ENCODE measurements at places on chromosomes 2 and 18. TPM values are rescaled to one million over a fixed set of nuclear protein-coding genes. Genes with fewer than 3 reads are reported as not detected.

The RAB27B gene
- total RNA-seq: 1.6 TPM

The FOXI3 gene
- total RNA-seq: not detected

The CCDC148 gene
- total RNA-seq: 2.1 TPM

The CACNB4 gene
- 3.5 TPM for total RNA-seq

The TWIST2 gene
- 46.9 TPM for total RNA-seq

The PNKD gene
- 43.2 TPM for total RNA-seq

DNA sequence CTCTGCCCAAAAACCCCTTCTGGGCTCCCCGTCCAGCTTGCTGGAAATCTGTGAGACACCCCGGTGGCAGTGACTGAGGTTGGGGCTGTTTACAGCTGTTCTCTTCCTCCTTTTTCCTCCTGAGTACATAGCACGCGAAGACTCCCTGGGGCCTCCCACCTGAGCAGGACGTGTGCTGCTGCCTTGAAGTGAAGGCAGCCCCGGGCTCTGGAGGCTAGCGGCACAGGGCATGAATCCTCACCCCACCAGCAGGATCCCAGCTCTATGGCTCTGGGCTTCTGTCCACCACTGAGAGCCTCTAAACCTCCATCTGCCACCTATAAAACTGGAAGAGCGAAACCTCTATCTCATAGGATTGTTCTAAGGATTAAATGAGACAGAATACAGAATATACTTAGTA lies 182.5 kb downstream of the TMEM163 start:
- H3K27me3 ChIP-seq: no peaks in the 10 kb centered on the region
- H3K4me1 ChIP-seq: no peaks in the 10 kb centered on the region
- H3K4me3 ChIP-seq: no peak overlapping the region
- DNase-seq: no peak
- no peaks in the 10 kb centered on the region for H3K36me3 ChIP-seq
- H3K27ac ChIP-seq: no peak overlapping the region

DNA sequence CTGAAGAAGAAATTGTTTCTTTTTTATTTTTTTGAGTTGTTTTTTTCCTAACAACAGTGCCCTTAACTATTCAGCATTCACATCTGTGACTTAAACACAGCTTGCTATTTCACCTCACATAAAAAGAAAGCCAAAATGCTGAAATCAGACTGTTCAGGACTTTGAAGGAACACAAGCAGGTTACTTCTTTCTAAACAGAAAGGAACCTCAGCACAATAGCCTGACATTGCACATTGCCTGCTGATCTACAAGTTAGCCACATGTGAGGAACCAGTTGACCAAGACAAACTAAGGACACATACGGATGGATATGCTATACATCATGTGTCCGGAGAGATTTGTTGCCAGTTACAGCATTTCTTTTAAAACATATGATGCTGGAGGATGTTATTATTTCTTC lies 331.1 kb downstream of the FSIP2 start:
- no peaks in the 10 kb centered on the region for H3K4me1 ChIP-seq
- DNase-seq: no peak
- no peak overlapping the region for H3K4me3 ChIP-seq

DNA sequence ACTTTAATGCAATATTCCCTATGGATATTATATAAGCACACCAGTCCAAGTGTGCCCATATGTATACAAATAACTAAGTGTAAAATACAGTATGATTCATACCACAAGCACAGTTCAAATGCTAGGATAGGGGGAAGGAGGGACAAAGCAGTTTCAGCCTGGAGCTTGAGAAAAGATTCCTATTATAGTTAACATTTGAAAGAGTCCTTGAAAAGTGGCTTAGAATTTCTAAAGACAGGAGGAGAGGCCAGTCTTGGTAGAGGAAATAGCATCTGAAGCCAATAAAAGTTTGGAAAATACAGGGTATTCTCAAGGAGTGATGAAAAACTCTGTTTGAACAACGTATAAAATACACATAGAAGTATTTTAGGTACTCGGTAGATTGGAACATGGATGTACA lies 173.4 kb upstream of the CWC22 start:
- H3K36me3 ChIP-seq: no peaks in the 10 kb centered on the region
- H3K4me3 ChIP-seq: no peak overlapping the region
- H3K27me3 ChIP-seq: no peaks in the 10 kb centered on the region
- no peaks in the 10 kb centered on the region for H3K4me1 ChIP-seq
- H3K27ac ChIP-seq: no peak overlapping the region
- DNase-seq: no peak

GRCh38 chr18:21391074-21391673 lies 149.1 kb downstream of the GREB1L start:
- H3K4me1 ChIP-seq: peaks cover 13% of the 10 kb centered on the region
- no peaks in the 10 kb centered on the region for H3K36me3 ChIP-seq
- DNase-seq: no peak
- H3K27ac ChIP-seq: no peak overlapping the region
- H3K27me3 ChIP-seq: no peaks in the 10 kb centered on the region
